Endothelial cell of umbilical vein (primary cell): ENCODE measurements at places on chromosomes 11 and 22. TPM values are rescaled to one million over a fixed set of nuclear protein-coding genes. Genes with fewer than 3 reads are reported as not detected.

The ELMOD1 gene
- total RNA-seq: 0.53 and 2.4 TPM in 2 replicates

The FAM168A gene
- total RNA-seq: 20.5 and 22.5 TPM in 2 replicates

The MN1 gene
- total RNA-seq: 1.7 and 3.8 TPM in 2 replicates

The SCUBE2 gene
- 1.6 and 3.5 TPM in 2 replicates for total RNA-seq

The MPZL3 gene
- 7.0 and 7.1 TPM in 2 replicates for total RNA-seq

The TYR gene
- total RNA-seq: not detected in 2 replicates

The OR51E2 gene
- total RNA-seq: not detected in 2 replicates

The CNGA4 gene
- not detected in 2 replicates for total RNA-seq

The CFAP300 gene
- not detected in 2 replicates for total RNA-seq

The APOA5 gene
- total RNA-seq: not detected in 2 replicates

The IRAG1 gene
- total RNA-seq: 0.35 and 0.38 TPM in 2 replicates

The TSPAN32 gene
- not detected in 2 replicates for total RNA-seq

The LPXN gene
- 3.9 and 6.2 TPM in 2 replicates for total RNA-seq

The TREH gene
- total RNA-seq: not detected in 2 replicates

The PDE2A gene
- total RNA-seq: 14.3 and 14.8 TPM in 2 replicates
